ENCODE measurements at places on chromosomes 6 and 20.

- DNase-seq: no peak
Measured at GRCh38 chr20:38002422-38002821, 30.8 kb downstream of the TTI1 start.

- DNase-seq: no peak
Measured at GRCh38 chr20:57037689-57038088, 228.8 kb downstream of the BMP7 start.

GRCh38 chr6:11732036-11732631 is 46.5 kb downstream of the ADTRP start:
- peak; percentile 62 for DNase-seq

DNA sequence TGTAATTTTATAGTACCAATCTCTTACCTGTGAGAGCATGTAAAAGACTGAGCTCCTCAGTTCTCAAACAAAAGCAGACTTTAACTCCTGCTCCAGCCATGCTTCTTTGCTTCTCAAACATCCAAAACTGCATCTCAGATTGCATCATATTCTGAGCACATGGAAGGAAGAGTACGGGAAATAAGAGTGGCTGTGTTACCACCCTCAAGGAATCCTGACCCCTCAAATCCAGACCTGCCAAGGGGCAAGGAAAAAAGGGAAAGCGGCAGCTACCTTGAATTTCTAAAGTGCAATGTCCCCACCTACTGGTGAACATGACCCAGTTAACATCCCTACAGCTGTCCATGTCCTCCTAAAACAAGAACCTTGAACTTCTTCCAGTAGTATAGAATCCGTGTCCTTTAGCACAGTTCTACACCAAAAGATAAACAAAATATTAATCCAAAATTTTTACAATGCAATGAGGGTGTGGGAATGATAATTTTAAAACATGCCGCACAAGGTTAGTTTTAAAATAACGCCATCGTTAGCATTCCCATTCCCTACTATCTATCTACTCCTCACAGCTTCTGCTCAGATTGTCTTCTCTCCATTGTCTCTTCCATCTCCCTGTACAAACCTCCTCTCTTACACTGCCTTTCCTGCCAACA is 34.1 kb upstream of the HLA-DQB1 start:
- peak; percentile 69 for DNase-seq
